ENCODE measurements at places on chromosomes 13 and 19. TPM values are rescaled to one million over a fixed set of nuclear protein-coding genes. Genes with fewer than 3 reads are reported as not detected.

GRCh38 chr13:24207841-24208667 is 47.5 kb downstream of the SPATA13 start:
- no peaks in the 10 kb centered on the region for H3K27me3 ChIP-seq
- H3K4me1 ChIP-seq: no peaks in the 10 kb centered on the region
- DNase-seq: no peak
- no peaks in the 10 kb centered on the region for H3K36me3 ChIP-seq

GRCh38 chr13:20672772-20673171 is 30.7 kb upstream of the IL17D start:
- DNase-seq: no peak
- H3K4me3 ChIP-seq: no peak overlapping the region
- no peaks in the 10 kb centered on the region for H3K4me1 ChIP-seq
- H3K27ac ChIP-seq: no peak overlapping the region
- no peaks in the 10 kb centered on the region for H3K27me3 ChIP-seq

- H3K4me3 ChIP-seq: no peak overlapping the region
- DNase-seq: peak; percentile 87
- no peak overlapping the region for H3K27ac ChIP-seq
- no peaks in the 10 kb centered on the region for H3K27me3 ChIP-seq
- H3K36me3 ChIP-seq: no peaks in the 10 kb centered on the region
Measured at GRCh38 chr13:20721454-20722357, 18.2 kb downstream of the IL17D start.

GRCh38 chr19:7980168-7980567 is 25.3 kb downstream of the ELAVL1 start:
- no peaks in the 10 kb centered on the region for H3K27me3 ChIP-seq
- no peak overlapping the region for H3K27ac ChIP-seq
- no peak overlapping the region for H3K4me3 ChIP-seq

DNA sequence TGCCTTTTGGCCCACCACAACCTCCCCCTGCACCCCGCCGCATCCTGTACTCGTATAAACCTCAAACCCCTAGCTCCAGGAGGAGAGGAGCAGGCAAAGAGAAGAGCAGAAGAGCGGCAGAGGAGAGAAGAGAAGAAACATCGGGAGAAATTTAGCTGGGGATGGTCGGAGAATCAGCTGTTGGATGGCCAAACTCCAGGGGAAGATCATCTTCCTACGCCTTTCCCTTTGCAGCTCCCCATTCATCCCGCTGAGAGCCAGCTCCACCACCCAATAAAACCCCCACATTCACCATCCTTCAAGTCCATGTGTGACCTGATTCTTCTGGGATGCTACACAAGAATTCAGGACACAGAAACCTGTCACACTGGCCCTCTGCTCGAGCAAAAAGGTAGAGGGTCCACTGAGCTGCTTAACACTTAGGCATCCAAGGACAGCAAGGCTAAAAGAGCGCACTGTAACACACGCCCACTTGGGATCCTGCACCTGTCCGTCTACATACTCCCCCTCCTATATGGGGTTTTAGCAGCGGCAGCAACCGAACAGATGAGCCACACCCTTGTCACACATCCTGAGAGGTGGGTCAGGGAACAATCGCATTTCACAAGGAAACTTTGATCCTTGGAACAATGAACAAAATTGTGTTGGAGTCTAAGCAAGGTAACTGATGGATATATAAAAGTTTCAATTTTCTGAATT is 51.6 kb upstream of the MIR17HG start:
- no peak for DNase-seq
- H3K27ac ChIP-seq: no peak overlapping the region
- H3K27me3 ChIP-seq: no peaks in the 10 kb centered on the region
- no peaks in the 10 kb centered on the region for H3K36me3 ChIP-seq
- H3K4me3 ChIP-seq: no peak overlapping the region

The IGFL1 gene
- total RNA-seq: not detected

DNA sequence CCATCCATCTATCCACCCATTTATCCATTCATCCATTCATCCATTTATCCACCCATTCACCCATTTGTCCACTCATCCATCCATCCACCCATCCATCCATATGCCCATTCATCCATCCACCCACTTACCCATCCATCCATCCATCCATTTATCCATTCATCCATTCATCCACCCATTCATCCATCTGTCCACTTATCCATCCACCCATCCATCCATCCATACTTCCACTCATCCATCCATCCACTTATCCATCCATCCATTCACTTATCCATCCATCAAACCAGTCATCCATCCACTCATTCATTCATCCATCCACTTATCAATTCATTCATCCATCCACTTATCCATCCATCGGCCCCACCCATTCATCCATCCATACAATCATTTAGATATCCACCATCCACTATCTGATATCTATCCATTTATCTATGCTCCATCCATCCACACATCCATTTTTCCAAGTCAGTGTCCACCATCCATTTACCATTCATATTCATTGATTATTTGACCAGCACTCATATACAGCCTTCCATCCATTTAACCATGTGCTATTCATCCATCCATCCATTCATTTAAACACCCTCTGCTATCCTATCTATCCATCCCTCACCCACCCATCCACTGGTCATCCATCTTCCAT is 2.8 kb downstream of the TMEM221 start:
- no peaks in the 10 kb centered on the region for H3K36me3 ChIP-seq
- H3K4me3 ChIP-seq: no peak overlapping the region
- no peak overlapping the region for H3K27ac ChIP-seq
- no peaks in the 10 kb centered on the region for H3K27me3 ChIP-seq

- DNase-seq: no peak
- H3K4me1 ChIP-seq: no peaks in the 10 kb centered on the region
- H3K27ac ChIP-seq: no peak overlapping the region
- no peak overlapping the region for H3K4me3 ChIP-seq
- H3K27me3 ChIP-seq: no peaks in the 10 kb centered on the region
- no peaks in the 10 kb centered on the region for H3K36me3 ChIP-seq
Measured at GRCh38 chr13:57624565-57625435, 6.7 kb upstream of the PCDH17 start.

GRCh38 chr13:20457670-20458069 is 68.0 kb downstream of the CRYL1 start:
- no peak overlapping the region for H3K27ac ChIP-seq
- H3K4me3 ChIP-seq: no peak overlapping the region
- H3K27me3 ChIP-seq: no peaks in the 10 kb centered on the region
- no peaks in the 10 kb centered on the region for H3K4me1 ChIP-seq
- H3K36me3 ChIP-seq: no peaks in the 10 kb centered on the region

- no peaks in the 10 kb centered on the region for H3K27me3 ChIP-seq
- H3K4me3 ChIP-seq: no peak overlapping the region
- peak; percentile 73 for DNase-seq
- H3K27ac ChIP-seq: no peak overlapping the region
- H3K4me1 ChIP-seq: no peaks in the 10 kb centered on the region
Measured at GRCh38 chr13:112880221-112880641, 88.8 kb upstream of the MCF2L start.

DNA sequence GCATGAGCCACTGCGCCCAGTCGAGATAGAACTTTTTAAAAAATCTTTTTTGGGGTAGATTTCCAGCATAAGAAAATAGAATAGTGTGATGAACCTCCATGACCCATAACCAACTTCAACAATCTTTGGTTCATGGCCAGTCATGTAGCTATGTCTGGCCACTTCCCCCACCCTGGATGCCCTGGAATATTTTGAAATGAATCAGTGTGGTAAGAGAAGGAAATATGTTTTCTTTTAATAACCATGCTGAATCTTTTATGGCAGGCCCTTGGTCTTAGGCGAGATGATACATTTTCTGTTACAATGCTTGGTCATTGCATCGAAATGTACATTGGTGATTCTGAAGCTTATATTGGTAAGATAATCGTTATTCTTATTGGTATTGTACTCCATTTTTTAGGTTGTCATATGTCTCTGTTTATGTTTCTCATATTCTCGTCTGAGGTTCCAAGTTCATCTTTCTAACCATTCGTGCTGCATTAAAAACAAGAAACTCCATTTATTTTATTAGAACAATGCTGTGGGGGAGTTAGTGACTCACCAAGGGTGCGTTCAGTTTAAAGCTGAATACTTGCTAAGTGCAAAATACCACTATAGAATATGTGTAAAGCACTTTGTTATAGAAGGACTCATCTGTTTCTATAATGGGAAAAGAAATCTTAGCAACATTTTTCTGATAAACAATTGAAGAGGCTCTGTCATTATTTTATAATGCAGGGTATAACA is 16.4 kb upstream of the UPF3A start:
- no peak for DNase-seq
- no peak overlapping the region for H3K4me3 ChIP-seq
- no peak overlapping the region for H3K27ac ChIP-seq
- H3K36me3 ChIP-seq: peaks cover 13% of the 10 kb centered on the region
- H3K27me3 ChIP-seq: no peaks in the 10 kb centered on the region

DNA sequence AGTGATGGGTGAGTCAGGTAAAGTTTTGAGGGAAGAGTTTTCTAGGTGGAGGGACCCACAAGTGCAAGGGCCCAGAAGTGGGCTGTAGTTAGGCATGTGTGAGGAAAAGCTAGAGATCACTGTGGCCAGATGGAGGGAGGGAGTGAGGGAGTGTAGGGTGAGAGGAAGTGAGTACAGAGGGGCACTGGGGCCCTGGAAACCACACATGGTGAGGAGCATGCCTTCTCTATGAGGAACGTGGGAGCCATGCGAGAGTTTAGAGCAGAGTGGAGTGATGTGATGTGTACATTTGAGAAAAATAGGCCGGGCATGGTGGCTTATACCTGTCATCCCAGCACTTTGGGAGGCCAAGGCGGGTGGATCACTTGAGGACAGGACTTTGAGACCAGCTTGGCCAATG is 14.7 kb upstream of the SHKBP1 start:
- no peaks in the 10 kb centered on the region for H3K4me1 ChIP-seq
- H3K27me3 ChIP-seq: no peaks in the 10 kb centered on the region
- no peak overlapping the region for H3K4me3 ChIP-seq
- H3K27ac ChIP-seq: no peak overlapping the region
- H3K36me3 ChIP-seq: no peaks in the 10 kb centered on the region

DNA sequence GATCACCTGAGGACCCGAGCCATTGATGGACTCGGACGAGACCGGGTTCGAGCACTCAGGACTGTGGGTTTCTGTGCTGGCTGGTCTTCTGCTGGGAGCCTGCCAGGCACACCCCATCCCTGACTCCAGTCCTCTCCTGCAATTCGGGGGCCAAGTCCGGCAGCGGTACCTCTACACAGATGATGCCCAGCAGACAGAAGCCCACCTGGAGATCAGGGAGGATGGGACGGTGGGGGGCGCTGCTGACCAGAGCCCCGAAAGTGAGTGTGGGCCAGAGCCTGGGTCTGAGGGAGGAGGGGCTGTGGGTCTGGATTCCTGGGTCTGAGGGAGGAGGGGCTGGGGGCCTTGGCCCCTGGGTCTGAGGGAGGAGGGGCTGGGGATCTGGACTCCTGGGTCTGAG is 888 bp downstream of the FGF21 start:
- H3K27me3 ChIP-seq: no peaks in the 10 kb centered on the region
- no peaks in the 10 kb centered on the region for H3K4me1 ChIP-seq
- no peaks in the 10 kb centered on the region for H3K36me3 ChIP-seq
- H3K4me3 ChIP-seq: no peak overlapping the region
- H3K27ac ChIP-seq: no peak overlapping the region
- no peak for DNase-seq

DNA sequence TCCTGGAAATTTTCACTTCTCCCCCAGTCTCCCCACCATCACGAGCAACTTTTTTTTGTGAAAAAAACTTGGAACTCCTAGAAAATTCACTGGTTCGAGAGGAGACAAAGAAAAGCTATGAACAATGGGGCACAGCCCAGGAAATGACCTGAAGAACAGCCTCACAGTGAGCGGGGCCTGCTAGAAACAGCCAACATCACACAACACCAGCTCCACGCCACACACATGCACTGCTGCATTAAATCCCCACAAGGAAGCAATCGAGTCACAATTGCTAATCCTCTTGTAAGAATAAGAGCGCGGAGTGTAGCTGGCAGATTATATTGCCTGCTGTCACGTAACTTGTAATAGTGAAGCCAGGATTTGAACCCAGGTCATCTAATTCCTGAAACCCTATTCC is 48.8 kb downstream of the SLC7A1 start:
- DNase-seq: no peak
- H3K4me1 ChIP-seq: no peaks in the 10 kb centered on the region
- no peaks in the 10 kb centered on the region for H3K36me3 ChIP-seq
- no peaks in the 10 kb centered on the region for H3K27me3 ChIP-seq

- H3K36me3 ChIP-seq: peaks cover 5% of the 10 kb centered on the region
- DNase-seq: peak; percentile 71
- no peaks in the 10 kb centered on the region for H3K4me1 ChIP-seq
- no peak overlapping the region for H3K4me3 ChIP-seq
Measured at GRCh38 chr19:16836115-16837034, 7.2 kb downstream of the SIN3B start.

DNA sequence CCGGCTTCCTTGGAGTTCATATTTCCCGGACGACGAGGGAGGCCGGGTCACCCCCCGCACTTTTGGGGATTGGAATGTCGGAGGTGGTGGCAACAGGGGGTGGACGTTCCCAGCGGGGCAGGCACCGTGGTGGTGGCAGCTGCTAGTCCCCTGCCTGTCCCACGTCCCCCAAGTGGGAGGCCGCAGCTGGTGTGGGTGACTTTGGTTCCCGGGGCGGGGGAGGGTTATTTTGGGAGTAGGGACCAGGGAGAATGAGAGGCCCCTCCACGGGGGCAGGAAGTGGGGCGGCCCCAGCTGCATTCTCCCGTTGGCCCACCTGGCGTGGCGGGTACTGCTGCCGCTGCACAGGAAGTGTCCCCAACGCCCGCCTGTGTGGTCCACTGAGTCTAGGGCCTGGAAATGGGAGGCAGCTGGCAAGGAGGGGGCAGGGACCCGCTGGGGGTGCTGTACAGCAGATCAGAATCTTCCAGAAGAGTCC is 11.1 kb upstream of the PLIN3 start:
- peak overlapping the region; percentile 66 for H3K27ac ChIP-seq
- no peaks in the 10 kb centered on the region for H3K4me1 ChIP-seq
- H3K4me3 ChIP-seq: no peak overlapping the region
- H3K36me3 ChIP-seq: no peaks in the 10 kb centered on the region
- DNase-seq: peak; percentile 53

DNA sequence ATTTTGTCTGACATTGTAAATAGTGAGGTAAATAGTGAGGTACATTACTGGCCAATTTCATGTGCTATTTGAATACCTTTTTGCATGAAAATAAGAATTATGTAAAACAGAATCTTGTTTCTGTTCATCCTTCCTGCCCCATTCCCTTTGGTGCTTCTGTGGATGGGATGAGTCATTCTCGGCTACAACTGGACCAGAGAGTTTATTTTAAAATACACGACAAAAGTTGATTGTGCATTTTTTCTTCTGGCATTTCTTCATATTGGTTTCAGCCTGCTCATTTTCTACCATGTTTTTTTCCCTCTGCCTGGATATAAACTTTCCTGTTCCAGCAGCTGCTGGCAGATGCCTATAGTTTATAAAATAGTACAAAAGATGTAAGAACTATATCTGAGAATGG is 107.5 kb downstream of the CYSLTR2 start:
- H3K36me3 ChIP-seq: no peaks in the 10 kb centered on the region
- no peak overlapping the region for H3K4me3 ChIP-seq

GRCh38 chr13:90091611-90092010 is 1255.9 kb upstream of the MIR17HG start:
- H3K4me3 ChIP-seq: no peak overlapping the region
- H3K36me3 ChIP-seq: no peaks in the 10 kb centered on the region
- H3K27ac ChIP-seq: no peak overlapping the region
- H3K4me1 ChIP-seq: no peaks in the 10 kb centered on the region
- no peaks in the 10 kb centered on the region for H3K27me3 ChIP-seq
- DNase-seq: no peak

The FXYD3 gene
- 0.49 TPM for total RNA-seq

The GFY gene
- total RNA-seq: not detected

The PLK5 gene
- total RNA-seq: not detected

- H3K4me1 ChIP-seq: no peaks in the 10 kb centered on the region
- H3K27me3 ChIP-seq: no peaks in the 10 kb centered on the region
- DNase-seq: no peak
- H3K36me3 ChIP-seq: no peaks in the 10 kb centered on the region
- no peak overlapping the region for H3K27ac ChIP-seq
Measured at GRCh38 chr19:49132974-49133609, 13.7 kb downstream of the PPFIA3 start.

The ZNF428 gene
- 26.2 TPM for total RNA-seq

Measured in aorta (tissue), 5 donors.